ENCODE measurements at places on chromosomes 12 and 14.
A peak's percentile ranks its signal among the peaks of the same experiment; 100 is the strongest.

GRCh38 chr12:47965581-47965980 lies 2.2 kb downstream of the TMEM106C start:
- DNase-seq = no peak

GRCh38 chr12:46490635-46491034 lies 118.1 kb upstream of the SLC38A2 start:
- no peak for DNase-seq

DNA sequence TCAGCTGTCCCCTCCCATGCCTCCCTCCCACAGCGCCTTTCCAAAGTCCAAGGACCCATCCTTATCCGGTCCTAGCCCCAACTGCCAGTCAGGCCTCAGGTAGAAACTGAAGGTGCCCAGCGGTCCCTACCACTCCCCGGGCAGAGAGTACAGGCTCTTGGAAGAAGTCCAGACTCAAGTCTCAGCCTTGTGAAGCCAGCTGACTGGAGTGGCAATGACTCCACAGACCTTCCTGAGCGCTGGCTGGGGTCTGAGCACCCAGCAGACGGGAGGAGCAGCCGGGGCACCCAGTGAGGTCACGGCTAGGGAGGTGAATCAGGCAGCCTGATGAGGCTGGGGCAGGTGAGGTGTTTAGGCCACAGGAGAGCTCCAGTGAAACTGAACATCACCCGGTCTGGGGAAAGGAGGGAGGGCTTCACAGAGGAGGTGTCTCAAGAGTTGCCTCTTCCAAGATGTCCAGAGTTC lies 60.0 kb downstream of the ITPK1 start:
- no peak for DNase-seq

DNA sequence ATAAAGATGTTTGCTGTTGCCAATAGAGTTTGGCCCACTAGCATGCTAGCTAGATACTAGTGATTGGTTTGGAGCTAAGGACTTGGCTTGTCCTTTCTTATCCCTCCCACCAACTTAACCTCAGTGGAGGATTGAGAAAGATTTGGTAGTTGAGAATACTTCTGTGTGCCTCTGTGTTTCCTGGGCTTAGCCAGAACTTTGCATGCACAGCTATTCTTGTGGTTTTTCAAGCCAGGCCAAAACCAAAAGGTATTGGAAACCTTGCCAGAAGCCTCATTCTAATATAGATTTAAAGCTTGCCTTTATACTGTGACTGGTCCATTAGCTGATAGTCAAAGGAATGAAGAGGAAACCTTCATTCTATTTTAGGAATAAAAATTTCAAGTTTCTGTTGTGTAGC lies 188.5 kb downstream of the CCDC91 start:
- no peak for DNase-seq

- DNase-seq = no peak
These were observed 42.9 kb downstream of the GPR135 start for GRCh38 chr14:59422069-59422881.

DNA sequence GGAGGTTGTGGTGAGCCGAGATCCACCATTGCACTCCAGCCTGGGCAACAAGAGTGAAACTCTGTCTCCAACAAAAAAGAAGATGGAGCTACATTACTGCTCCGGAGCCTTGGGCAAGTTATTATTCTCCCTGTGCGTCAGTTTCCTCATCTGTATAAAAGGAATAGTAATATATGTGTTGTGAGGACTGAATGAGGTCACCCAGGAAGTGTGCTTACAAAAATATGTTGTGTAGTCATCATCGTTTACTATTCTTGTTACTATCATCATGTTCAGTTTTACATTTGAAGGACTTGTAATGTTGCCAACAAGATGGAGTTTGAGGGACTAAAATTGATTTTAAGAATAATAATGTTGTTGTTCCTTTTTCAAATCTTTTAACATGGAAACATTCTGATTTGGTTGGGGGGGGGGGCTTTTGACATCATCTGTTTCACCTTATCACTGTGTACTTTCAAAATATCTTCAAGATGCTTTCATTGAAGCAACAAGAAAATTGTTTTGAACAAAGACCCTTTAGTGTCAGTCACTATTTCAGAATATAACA lies 156.8 kb downstream of the PDE3A start:
- no peak for DNase-seq

- DNase-seq = no peak
These were observed 95.5 kb downstream of the PAWR start for GRCh38 chr12:79595273-79595672.

DNA sequence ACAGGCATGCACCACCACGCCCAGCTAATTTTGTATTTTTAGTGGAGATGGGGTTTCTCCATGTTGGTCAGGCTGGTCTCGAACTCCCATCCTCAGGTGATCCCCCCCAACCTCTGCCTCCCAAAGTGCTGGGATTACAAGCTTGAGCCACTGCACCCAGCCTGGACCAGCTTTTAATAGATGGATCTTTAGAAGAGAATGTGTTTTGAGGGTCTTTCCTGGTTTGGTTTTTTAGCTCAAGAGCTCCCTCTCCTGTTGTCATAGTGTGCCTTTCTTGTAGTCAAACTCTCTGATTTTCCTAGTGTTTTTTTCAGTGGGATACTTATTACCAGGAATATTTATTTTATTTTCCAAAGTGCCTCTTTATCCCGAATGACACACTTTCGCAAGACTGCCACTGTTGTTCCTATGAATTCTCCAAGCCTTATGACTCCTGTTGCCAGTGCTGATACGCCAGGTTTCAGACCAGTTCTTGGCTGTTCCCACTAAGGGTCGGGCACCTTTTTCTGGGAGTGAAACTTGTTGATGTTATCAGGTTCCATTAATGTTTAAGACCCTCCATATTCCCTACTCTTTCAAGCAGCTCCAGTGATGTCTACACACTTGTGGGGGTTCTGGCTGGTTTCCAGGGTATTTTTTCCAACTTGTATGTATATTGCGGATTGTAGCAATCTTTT lies 31.5 kb upstream of the LIMA1 start:
- DNase-seq = peak; percentile 1

DNA sequence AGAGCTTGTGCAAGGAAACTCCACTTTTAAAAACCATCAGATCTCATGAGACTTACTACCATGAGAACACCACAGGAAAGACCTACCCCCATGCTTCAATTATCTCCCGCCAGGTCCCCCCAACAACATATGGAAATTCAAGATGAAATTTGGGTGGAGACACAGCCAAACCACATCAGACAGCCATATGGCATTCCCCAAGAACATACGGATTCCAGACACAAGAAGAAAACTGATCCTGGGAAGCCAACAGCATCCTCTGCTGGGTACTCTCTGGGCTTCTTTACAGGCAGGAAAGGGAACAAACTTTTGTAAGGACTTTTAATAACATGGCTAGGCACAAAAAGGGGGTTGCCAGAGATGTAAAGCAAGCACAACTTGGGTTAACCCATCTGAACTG lies 127.2 kb downstream of the TMEM132C start:
- no peak for DNase-seq

- peak; percentile 23 for DNase-seq
These were observed 41.3 kb downstream of the BAZ1A start for GRCh38 chr14:34833549-34834523.

All from CD4-positive, alpha-beta T cell treated with Interleukin-2 at 100 ng/mL for 4 hours (primary cell).